ENCODE measurements at places on chromosomes 5 and 9. TPM values are rescaled to one million over a fixed set of nuclear protein-coding genes. Genes with fewer than 3 reads are reported as not detected.

DNA sequence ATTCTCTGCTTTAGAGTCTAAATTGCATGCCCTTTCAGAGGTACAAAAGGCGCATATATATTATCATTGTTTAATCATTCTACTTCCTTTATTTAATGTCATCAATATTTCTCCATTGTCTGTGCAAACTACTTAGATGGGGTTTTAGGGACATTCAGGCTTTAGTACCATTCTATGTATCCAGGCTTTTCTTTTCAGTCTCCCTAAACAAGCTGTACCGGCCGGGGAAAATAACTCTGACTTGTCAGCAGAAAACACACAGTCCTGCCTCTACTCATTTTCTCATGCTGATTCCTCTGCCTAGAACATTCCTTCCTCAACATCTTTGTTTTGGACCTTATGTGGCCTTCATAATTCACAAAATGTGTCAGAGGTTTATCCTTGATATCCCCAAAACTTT lies 392.1 kb upstream of the DAB2 start:
- DNase-seq = no peak

DNA sequence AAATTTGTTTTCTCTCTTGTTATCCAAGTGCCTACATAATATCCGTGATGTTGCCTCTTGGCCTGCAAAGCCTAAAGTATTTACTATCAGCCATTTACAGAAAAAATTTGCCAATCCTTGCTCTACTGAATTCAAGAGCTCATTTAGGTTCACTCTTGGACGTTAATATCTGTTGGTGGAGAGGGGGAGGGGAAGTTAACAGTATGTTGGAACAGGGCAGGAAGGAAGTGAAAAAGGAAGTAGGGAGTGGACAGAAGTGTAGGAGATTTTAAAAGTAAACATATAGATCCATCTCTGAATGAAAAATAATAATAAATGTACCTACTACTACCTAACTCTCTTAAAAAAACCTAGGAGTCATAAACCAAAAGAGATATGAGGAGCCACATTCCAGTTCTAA lies 32.8 kb downstream of the ZNF608 start:
- DNase-seq = no peak

DNA sequence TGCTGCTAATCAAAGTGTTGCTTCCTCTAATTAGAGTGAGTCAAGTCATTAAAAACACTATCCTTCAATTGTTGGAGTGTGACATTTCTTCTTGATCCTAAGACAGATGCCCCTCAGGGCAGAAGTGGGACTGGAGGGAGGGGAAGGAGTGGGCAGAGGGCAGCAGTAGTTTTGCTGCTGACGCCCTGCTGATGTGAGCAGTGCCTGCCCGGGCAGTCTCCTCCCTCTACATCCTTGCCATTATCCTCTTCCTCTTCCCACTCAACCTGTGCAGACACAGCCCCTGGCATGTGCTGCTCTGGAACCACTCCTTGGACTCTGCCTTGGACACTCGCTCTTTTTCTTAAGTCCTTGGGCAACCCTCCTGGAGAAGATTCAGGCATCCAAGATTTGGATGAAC lies 232.5 kb downstream of the HSPA4 start:
- no peak for DNase-seq

DNA sequence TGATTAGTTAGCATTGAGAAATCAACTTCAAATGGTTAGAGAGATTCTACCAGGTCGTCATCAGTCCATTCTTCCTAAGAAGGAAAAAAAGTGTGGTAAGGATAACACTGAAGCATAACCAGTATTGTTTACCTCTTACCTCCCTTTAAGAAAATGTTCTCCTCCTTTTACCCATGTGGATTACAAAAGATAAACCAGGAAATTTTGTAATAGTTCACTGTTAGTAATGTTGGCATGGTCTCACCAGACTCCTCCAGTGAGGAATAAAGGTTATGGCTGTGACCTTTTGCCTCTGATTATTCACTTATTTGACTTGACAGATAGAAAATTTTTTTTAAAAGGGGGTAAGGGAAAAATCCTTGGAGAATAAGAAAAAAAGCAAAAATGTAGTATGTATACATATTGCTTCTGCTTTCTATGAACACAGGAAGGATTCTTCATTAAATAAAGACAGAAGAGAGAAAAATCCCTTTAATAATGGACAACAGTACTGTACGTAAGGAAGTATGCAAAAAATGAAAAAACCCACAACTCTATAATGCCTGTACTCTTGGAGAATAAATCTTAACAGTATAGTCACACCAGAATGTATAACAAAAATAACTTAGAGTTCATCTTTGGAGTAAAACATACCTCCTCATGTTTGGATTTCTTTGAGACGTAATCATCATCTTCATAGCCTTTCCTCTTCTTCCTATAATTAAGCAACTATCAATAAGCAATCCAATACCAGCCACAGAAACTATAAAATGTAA lies 18.1 kb downstream of the CCNH start:
- no peak for DNase-seq

GRCh38 chr5:36932699-36933098 lies 56.1 kb downstream of the NIPBL start:
- DNase-seq = no peak

- DNase-seq = no peak
Observed at GRCh38 chr5:14281746-14282181, 138.6 kb downstream of the TRIO start.

GRCh38 chr9:116151966-116152381 lies 1.6 kb upstream of the PAPPA start:
- no peak for DNase-seq

Gene IL31RA
- 2.4 TPM for total RNA-seq

Gene NEUROG1
- not detected for total RNA-seq

Measured in Calu3 (cell line).